Effector memory CD8-positive, alpha-beta T cell (primary cell): ENCODE measurements at places on chromosomes 13 and 19.

GRCh38 chr19:29378543-29379080 lies 147.2 kb upstream of the VSTM2B start:
- DNase-seq: no peak

GRCh38 chr13:101522607-101523006 lies 70.1 kb downstream of the ITGBL1 start:
- DNase-seq: no peak

GRCh38 chr19:49502866-49503581 lies 6.8 kb downstream of the RPS11 start:
- DNase-seq: peak; percentile 42

GRCh38 chr19:10379880-10380312 lies 476 bp downstream of the TYK2 start:
- no peak for DNase-seq

GRCh38 chr13:30103161-30103840 lies 204.1 kb downstream of the KATNAL1 start:
- no peak for DNase-seq

DNA sequence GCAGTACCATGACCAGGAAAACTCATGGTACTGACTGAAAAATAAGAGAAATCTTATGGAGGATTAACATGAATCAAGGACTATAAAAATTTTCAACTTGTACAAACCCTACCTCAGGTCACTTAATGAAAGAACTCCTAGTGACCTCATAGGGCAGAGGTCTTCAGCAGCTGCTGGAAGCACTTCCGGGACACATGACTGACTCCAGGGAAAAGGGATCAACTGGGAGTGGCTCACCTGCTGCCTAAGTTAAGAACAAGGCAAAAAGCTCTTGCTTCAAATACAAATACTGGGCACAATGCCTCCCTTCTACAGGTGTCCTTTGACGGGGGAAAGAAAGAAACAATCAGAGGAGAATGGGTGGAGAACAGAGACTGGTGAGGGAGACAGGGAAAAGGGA lies 18.6 kb downstream of the DOCK9 start:
- DNase-seq: no peak

GRCh38 chr13:111117289-111117688 lies 2.2 kb downstream of the ARHGEF7 start:
- DNase-seq: no peak

- no peak for DNase-seq
Measured at GRCh38 chr19:43779147-43779819, 1.5 kb downstream of the KCNN4 start.

DNA sequence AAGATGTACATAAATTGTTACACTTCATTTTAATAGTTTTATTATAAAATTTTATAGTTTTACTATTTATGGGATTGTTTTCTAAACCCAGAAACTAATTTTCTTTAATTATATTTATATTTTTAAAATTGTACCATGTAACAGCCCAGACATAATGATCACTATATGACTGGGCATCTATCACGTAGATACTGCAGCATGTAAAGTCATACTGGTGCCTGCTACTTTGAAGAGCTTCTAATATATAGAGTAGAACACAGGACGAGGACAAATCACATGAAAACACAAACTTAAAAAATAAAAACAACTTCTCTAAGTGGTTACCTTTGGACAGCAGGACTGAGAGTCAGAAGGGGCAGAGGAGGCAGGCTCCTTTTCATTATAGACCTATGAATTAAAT lies 5.3 kb downstream of the ELF1 start:
- no peak for DNase-seq

DNA sequence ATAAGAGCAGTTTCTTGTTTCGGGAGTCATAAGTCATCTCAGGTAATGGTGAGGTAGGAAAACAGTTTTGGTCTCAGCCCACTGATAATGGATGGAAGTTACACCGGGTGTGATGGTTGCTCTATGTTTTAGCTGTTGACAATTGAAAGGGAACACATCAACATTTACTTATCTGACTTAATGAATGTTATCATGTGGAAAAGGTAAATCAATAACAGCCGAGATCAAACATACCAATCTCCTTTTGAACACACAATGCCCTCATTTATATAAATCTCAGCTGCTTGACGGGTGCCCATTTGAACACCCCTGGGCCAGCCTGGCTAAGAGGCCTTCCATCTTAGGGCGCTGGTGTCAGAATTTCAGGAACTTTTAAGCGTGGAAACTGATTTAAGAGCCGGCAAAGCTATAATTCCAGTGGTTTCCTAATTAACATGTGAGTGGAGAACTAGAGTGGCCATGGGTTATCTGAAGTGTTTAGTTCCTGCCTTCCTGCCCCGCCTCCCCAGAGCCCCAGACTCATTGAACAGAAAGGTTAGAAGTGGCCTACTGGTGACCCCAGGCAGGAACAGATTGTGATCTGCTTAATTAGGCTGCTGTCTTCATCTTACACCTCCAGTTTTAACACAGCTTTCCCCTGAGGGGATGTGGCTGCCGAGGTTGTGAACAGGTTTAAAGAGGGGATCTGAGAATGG lies 572.7 kb downstream of the FGF9 start:
- no peak for DNase-seq

GRCh38 chr13:90732049-90732448 lies 615.4 kb upstream of the MIR17HG start:
- DNase-seq: no peak

GRCh38 chr13:43353631-43354030 lies 330.2 kb downstream of the DNAJC15 start:
- DNase-seq: no peak

- no peak for DNase-seq
Measured at GRCh38 chr19:53882391-53883050, 524 bp downstream of the PRKCG start.

GRCh38 chr13:111269508-111269907 lies 50.9 kb upstream of the TEX29 start:
- DNase-seq: no peak

GRCh38 chr19:22545751-22546150 lies 88.4 kb upstream of the ZNF492 start:
- DNase-seq: no peak

- no peak for DNase-seq
Measured at GRCh38 chr13:64471916-64472315, 2758.2 kb downstream of the PCDH9 start.

- DNase-seq: no peak
Measured at GRCh38 chr19:21463449-21464105, 41.8 kb upstream of the ZNF429 start.

DNA sequence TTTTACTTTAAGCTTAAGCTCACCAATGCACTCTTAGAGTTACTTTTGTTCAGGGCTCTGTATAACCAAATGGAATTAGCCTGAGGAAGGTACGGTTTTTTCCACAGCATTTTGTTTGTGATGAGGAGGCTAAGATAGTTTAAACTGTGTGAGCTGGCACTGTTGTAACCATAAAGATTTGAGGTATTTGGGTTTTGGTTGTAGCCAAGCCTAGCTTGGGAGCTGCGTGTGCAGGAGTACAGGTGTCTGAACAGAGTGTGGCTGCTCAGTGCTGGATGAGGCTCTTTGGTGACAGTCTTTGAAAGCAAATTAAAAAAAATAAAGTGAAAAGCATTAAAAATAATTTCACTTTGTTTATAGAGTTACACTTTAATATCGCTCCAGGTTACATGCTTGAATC lies 56.0 kb downstream of the ARHGEF7 start:
- no peak for DNase-seq

DNA sequence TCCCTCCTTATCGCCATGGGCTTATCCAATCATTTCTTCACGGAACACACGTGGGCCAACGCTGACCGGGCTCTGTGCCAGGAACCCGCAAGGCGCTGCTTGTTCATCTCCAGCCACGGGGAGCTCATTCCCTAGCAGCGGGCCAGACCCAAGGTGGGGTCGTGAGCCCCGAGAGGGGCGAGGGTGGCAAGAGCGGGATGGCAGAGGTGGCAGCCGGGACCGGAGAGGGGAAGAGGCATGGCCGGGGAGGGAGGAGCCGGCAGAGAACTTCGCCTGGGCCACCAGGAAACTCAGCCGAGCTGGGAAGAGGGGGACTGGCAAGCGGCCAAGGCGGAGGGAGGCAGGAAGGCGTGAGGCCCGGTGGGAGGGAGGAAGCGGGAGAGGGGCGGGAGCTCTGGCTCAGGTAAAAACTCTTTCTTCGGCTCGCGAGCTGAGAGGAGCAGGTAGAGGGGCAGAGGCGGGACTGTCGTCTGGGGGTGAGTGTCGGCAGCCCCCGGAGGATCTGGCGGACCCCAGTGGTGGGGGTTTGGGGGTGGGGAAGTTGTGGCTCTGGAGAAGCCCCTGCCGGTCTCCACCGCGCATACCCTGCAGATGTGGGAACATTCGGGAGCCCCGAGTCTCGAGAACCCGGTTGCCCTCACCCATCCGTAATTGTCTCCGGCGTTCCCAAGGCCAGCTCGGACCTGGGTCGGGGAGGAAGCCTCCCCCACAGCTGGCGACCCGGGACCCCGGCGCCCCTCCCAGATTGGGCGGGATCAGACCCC lies at the start of gene B3GNT3:
B3GNT3 (plus strand) TSS at position 408 of the 764 bp plus-strand sequence. CDS start 12,670 bp downstream, outside the sequence.
- DNase-seq: no peak

GRCh38 chr13:21202767-21203531 lies 26.5 kb downstream of the MRPL57 start:
- DNase-seq: no peak

GRCh38 chr13:50235604-50236342 lies 220.5 kb downstream of the KCNRG start:
- DNase-seq: no peak

DNA sequence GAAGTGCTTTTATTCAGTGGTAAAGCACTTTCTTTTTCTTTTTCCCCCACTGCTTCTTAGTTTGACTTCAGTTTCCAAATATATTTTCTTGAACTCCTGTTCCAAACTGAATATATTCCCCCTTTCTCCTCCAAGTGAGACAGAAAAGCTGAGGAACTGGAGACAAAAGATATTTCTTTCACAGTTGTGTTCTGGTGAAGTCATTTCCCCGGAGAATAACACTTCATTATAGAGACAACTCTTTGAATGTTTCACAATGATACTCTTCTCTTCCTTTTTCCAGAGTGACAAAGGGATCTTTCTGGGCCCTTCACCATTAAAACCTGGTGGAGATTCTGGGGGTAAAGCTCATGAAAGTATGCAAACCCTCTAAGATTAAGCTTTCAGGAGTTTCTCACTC lies 860.8 kb upstream of the SLITRK5 start:
- DNase-seq: no peak

DNA sequence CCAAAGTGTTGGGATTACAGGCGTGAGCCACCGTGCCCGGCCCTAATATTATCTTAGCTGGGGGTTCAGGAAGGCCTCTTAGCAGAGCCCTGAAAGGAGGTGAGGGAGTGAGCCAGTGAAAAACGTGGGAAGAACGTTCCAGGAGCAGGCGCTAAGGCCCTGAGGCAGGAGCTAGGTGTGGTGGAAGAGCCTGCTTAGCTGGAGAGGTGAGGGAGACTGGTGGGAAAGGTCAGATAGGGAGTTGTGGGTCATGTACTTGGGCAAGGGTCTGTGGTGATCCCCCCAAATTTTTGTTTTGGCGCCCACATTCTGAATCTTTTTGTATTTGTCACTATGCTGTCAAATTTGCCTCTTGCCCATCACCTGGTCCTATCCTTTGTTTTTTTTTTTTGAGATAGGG lies 5.1 kb upstream of the INAFM1 start:
- no peak for DNase-seq

DNA sequence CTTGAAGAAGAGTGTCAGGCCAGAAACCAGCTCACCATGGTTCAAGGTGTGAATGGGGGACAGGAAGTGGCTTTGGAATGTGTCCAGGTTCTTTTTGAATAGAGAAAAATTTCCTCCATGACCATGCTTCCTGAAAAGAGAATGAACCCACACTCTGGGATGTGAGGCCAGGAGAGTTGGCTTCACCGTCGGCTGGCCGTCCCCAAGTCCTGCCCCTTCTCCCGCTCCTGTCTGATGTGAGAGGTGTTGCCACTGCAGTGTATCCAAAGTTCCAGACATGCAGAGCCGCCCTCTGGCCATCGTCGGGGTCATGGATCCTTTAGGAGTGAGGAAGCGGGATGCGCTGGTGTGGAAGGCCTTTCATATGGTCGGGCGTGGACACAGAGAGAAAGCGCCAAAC lies 101.2 kb downstream of the COL4A2 start:
- DNase-seq: no peak

- DNase-seq: no peak
Measured at GRCh38 chr13:94987081-94987480, 274.7 kb upstream of the SOX21 start.

DNA sequence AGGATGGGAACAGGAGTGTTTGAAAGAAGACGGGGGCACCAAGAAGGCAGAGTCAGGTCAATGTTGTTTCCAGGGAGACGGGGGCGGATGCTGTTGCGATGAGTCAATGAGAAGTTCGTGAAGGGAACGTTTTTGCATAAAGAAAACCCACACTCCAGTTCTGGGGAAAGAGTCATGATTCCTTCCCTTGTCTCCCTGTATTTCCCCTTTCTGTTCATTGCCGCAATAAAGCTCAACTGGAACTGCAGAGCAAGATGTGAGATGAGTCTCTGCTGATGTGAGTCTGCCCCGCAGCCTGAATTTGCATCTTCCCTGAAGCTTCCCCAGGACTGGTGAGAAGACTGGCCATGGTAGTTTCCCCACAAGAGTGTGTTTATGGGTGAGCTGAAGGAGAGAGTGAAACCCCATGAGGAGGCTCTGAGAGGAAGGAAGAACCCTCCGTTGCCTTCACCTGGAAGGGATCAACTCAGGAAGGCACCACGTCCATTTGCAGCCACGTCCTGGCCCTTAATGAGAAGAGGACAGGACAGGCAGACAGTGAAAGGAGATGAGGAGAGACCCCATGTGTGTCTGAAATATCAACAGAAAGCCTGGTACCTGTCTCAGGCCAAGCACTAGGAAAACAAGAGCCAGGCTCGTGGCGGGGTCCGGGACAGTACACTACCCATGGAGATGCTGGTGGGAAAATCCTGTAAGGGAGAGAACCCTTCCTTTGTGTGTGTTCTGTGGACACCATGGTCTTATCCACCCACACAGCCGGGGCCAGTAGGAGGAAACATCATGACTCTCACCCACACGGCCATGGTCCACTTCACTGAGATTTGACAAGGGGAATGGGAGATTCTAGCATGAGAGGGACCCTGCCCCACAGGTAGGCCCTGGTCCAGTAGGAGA lies 13.7 kb downstream of the LILRA1 start:
- DNase-seq: no peak

DNA sequence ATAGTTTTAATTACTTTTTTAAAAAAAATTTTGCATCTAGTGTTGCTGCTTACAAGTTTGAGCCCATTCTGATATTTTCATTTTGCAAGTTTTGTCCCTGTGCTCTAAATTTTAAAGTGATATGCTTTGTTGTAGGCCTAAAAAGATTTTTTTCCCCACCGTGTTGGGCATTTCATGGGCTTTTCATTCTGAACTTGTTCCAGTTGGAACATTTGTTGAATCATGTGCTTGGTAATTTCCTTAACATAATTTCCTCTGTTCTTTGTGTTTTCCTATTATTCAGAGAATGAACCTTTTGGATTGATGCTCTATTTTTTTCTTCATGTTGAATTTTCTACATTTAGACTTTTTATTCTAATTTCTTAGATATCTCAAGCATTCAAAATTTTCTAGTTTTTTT lies 206.4 kb upstream of the SPRY2 start:
- no peak for DNase-seq
